Activated T-cell treated with anti-CD3 and anti-CD28 coated beads, Interleukin-2, amount 50 U/mL, for 24 hours (primary cell): ENCODE measurements at places on chromosomes 6 and 20.
A peak's percentile ranks its signal among the peaks of the same experiment; 100 is the strongest.

- H3K4me3 ChIP-seq = no peak overlapping the region
- DNase-seq = no peak
- peaks cover 50% of the 10 kb centered on the region for H3K4me1 ChIP-seq
- peak overlapping the region; percentile 82 for H3K27ac ChIP-seq
- peaks cover 58% of the 10 kb centered on the region for H3K36me3 ChIP-seq
Measured at GRCh38 chr6:75267461-75267860, 17.1 kb downstream of the TMEM30A start.

GRCh38 chr6:153121311-153121710 lies 9.8 kb downstream of the RGS17 start:
- H3K27ac ChIP-seq = no peak overlapping the region
- H3K4me1 ChIP-seq = peaks cover 6% of the 10 kb centered on the region
- no peak overlapping the region for H3K4me3 ChIP-seq
- no peaks in the 10 kb centered on the region for H3K36me3 ChIP-seq
- no peak for DNase-seq

GRCh38 chr20:32132911-32133549 lies 23.5 kb downstream of the TM9SF4 start:
- H3K36me3 ChIP-seq = peaks cover 68% of the 10 kb centered on the region
- no peak for DNase-seq
- peaks cover 25% of the 10 kb centered on the region for H3K4me1 ChIP-seq
- peak overlapping the region; percentile 1 for H3K27ac ChIP-seq

DNA sequence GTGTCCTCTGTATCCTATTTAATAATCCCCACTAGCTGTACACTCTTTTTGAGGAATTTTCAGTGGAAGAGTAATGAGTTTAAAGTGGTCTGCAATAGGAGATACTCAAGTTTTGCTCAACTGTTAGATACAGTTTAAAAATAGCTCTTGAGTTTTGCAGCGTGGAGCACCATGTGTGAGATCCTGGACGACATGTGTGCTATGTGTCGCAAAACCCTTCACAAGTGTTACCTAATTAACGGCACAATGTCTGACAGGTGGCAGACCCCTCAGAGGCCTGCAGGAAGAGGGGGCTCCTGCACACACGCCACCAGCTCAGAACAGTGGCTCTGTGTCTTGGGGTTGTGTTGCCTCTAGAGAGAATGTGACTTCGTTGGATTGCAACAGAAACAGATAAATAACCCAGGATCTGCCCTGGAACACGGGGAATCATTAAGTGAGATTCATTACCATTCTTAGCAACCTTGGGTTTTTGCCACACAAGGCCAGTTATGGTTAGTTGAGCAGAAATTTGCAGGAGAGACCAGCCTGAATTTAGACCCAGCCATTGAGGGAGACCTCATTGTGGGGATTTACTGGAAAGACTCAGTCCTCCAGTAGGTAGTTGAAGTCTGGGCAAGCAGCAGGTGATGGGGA lies 73.8 kb downstream of the SASH1 start:
- no peak overlapping the region for H3K27ac ChIP-seq
- DNase-seq = no peak
- no peaks in the 10 kb centered on the region for H3K36me3 ChIP-seq
- H3K4me1 ChIP-seq = no peaks in the 10 kb centered on the region
- no peak overlapping the region for H3K4me3 ChIP-seq

DNA sequence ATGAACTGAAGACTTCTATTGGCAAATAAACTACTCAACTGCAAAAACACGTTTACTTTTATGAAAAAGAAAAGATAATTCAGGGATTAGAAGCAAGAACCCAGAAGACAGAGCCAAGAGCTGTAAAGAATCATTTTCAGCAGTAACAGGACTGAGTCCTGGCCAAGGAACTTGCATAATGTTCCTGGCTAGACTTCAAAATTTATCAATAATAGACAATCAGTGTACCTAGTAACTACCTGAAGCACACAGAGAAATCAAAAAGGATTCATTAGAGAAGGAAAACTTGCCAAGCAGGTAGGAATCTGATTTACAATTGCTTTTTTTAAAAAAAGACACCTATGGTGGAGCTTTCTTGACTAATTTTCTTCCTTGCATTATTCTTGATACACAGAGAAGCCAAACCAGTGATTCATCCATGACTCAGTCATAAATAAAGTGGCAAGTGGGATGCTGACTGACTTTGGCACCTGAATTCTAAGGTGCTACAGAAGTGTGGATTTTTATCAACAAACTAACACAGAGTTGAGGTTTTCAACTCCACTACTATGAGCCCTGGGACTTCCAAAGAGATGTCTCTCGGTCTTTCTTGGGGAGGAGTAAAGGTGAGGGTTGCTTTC lies 281.3 kb downstream of the BMP7 start:
- H3K4me1 ChIP-seq = no peaks in the 10 kb centered on the region
- peaks cover 8% of the 10 kb centered on the region for H3K27me3 ChIP-seq
- H3K4me3 ChIP-seq = no peak overlapping the region
- no peak for DNase-seq
- H3K36me3 ChIP-seq = no peaks in the 10 kb centered on the region

DNA sequence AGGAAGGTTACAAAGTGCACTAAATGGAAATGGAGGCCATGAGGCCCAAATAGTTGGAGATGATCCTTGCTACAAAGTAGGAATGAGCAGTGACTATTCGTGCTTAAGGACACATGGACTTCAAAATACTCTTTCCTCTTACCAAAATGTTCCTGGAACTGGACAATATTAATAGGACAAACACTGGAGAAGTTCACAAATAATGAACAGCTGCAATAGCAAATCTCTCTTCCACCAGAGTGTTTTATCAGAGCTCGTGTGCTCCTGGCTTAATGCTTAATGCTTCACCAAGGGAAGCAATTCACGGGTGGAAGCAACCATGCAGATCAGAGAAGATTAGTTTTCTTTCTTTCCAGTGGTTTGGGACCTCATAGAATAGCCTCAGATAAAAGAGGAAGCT lies 435.4 kb downstream of the BCKDHB start:
- no peak for DNase-seq
- no peak overlapping the region for H3K27ac ChIP-seq
- H3K27me3 ChIP-seq = peaks cover 5% of the 10 kb centered on the region
- no peak overlapping the region for H3K4me3 ChIP-seq

- H3K36me3 ChIP-seq = no peaks in the 10 kb centered on the region
- H3K4me3 ChIP-seq = no peak overlapping the region
- no peak overlapping the region for H3K27ac ChIP-seq
Measured at GRCh38 chr20:57686931-57687652, 22.7 kb downstream of the PMEPA1 start.

DNA sequence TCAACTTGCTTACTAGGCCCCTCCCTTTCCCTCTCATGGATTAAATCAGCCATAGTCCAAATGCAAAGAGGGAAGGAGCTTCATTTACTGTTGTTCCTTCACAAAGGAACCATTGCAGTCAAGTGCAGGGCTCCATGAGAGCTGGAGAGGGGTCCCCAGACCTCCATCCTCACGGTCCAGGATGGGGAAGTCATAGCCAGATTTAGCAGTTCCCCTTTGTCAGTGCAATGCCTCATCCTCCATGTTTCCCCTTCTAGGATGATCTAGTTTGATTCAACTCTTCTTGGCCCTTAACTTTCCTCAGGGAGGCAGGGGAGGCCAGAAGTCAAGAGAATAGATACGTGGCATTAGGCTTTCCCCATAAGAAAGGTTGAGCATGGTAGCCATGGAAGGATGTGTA lies 66.5 kb upstream of the FUCA2 start:
- peaks cover 6% of the 10 kb centered on the region for H3K4me1 ChIP-seq
- no peak for DNase-seq
- no peaks in the 10 kb centered on the region for H3K27me3 ChIP-seq

- no peak for DNase-seq
- H3K36me3 ChIP-seq = no peaks in the 10 kb centered on the region
- H3K27me3 ChIP-seq = peaks cover 30% of the 10 kb centered on the region
- no peak overlapping the region for H3K27ac ChIP-seq
- peaks cover 5% of the 10 kb centered on the region for H3K4me1 ChIP-seq
- no peak overlapping the region for H3K4me3 ChIP-seq
Measured at GRCh38 chr6:45808917-45809316, 206.7 kb downstream of the CLIC5 start.

GRCh38 chr6:157644043-157644810 lies 178.8 kb upstream of the SNX9 start:
- H3K27ac ChIP-seq = no peak overlapping the region
- no peaks in the 10 kb centered on the region for H3K36me3 ChIP-seq
- no peaks in the 10 kb centered on the region for H3K27me3 ChIP-seq
- DNase-seq = peak; percentile 54

GRCh38 chr6:34207695-34208443 lies 28.8 kb upstream of the HMGA1 start:
- peaks cover 30% of the 10 kb centered on the region for H3K4me1 ChIP-seq
- H3K27me3 ChIP-seq = no peaks in the 10 kb centered on the region
- DNase-seq = peak; percentile 53
- H3K27ac ChIP-seq = peak overlapping the region; percentile 66
- H3K4me3 ChIP-seq = no peak overlapping the region
- H3K36me3 ChIP-seq = no peaks in the 10 kb centered on the region

DNA sequence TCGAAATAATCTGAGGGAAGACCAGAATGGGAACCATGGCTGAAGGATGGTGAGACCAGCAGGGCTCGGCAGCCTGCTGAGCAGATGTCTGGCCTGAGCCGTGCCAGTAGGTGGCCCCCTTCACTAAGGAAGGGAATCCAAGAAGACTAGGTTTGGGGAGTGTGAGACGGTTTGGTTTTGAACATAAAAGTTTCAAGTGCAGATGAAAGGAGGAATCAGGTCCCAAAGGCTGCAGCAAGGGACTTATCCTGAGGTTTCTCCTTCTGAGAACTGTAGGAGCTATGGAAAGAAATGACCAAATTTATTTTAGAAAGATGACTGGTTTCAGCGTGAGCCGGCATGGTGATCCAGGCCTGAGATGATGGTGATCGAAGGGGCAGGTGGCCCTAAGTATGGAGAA lies 4.6 kb upstream of the OSER1 start:
- H3K4me3 ChIP-seq = no peak overlapping the region
- H3K4me1 ChIP-seq = peaks cover 73% of the 10 kb centered on the region
- H3K27me3 ChIP-seq = no peaks in the 10 kb centered on the region
- DNase-seq = peak; percentile 76
- peak overlapping the region; percentile 28 for H3K27ac ChIP-seq

GRCh38 chr6:151324488-151324825 lies 66.9 kb downstream of the ZBTB2 start:
- H3K27ac ChIP-seq = no peak overlapping the region
- peak overlapping the region; percentile 6 for H3K4me3 ChIP-seq
- peaks cover 24% of the 10 kb centered on the region for H3K4me1 ChIP-seq
- peaks cover 67% of the 10 kb centered on the region for H3K27me3 ChIP-seq

DNA sequence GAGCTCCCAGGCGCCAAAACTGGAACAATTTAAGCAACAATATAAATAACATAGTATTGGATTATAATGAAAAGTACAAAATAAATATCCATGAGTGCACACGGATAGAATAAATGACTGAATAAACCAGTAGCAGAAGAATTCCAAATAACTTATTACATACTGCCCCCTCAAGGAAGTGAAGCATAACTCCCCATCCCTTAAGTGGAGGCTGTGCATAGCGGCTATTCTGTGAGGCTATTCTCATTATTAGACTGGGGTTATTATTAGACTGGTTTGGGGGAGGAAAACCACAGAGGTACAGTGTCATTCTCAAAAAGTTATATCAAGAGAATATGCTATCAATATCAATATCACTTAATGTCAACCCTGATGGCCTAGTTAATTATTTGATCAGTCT lies 94.4 kb upstream of the SIRPA start:
- peaks cover 54% of the 10 kb centered on the region for H3K27me3 ChIP-seq
- peaks cover 9% of the 10 kb centered on the region for H3K4me1 ChIP-seq
- DNase-seq = no peak
- no peak overlapping the region for H3K27ac ChIP-seq

- DNase-seq = no peak
- H3K4me1 ChIP-seq = peaks cover 59% of the 10 kb centered on the region
- H3K4me3 ChIP-seq = no peak overlapping the region
- H3K27me3 ChIP-seq = no peaks in the 10 kb centered on the region
- H3K27ac ChIP-seq = peak overlapping the region; percentile 67
Measured at GRCh38 chr6:11198663-11199603, 33.5 kb downstream of the NEDD9 start.

GRCh38 chr20:58492074-58492718 lies 23.0 kb downstream of the APCDD1L start:
- no peaks in the 10 kb centered on the region for H3K4me1 ChIP-seq
- H3K27me3 ChIP-seq = peaks cover 3% of the 10 kb centered on the region
- no peaks in the 10 kb centered on the region for H3K36me3 ChIP-seq
- H3K4me3 ChIP-seq = no peak overlapping the region

GRCh38 chr6:71250099-71250602 lies 38.5 kb upstream of the OGFRL1 start:
- H3K4me3 ChIP-seq = no peak overlapping the region
- H3K27me3 ChIP-seq = peaks cover 11% of the 10 kb centered on the region

- DNase-seq = no peak
- H3K27ac ChIP-seq = no peak overlapping the region
- no peak overlapping the region for H3K4me3 ChIP-seq
- H3K36me3 ChIP-seq = peaks cover 19% of the 10 kb centered on the region
- no peaks in the 10 kb centered on the region for H3K27me3 ChIP-seq
Measured at GRCh38 chr6:90003941-90004340, 109.7 kb downstream of the GJA10 start.

GRCh38 chr6:111589366-111589765 lies 16.3 kb downstream of the TRAF3IP2 start:
- DNase-seq = no peak
- peaks cover 71% of the 10 kb centered on the region for H3K36me3 ChIP-seq
- peak overlapping the region; percentile 19 for H3K27ac ChIP-seq
- H3K4me1 ChIP-seq = peaks cover 49% of the 10 kb centered on the region

GRCh38 chr20:62873280-62873679 lies 11.7 kb upstream of the TCFL5 start:
- H3K4me3 ChIP-seq = no peak overlapping the region
- peaks cover 16% of the 10 kb centered on the region for H3K4me1 ChIP-seq
- DNase-seq = no peak
- no peaks in the 10 kb centered on the region for H3K27me3 ChIP-seq
- H3K27ac ChIP-seq = no peak overlapping the region
